ENCODE measurements at places on chromosomes 4 and X.

DNA sequence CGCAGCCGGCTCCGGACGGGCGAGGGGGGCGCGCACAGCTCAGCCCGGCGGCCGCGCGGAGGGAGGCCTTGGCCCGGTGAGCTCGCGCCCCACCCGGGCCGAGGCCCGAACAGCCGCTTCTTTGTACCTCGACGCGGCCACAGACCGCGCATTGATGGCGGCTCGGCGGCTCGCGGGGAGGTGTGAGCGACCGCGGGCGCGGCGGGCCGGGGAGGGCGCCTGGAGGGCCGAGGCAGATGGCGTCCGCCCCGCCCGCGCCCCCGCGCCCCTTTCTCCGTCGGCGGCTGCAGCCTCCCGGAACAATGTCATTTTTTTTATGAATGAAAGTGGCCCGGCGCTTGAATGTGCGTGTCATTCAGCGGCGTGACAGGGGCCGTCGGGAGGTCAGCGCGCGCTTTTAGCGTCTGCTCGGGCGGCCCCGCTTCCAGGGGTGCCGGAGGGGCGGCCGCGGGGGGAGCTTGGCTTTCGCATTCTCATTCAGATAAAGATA lies 1.8 kb downstream of the FGFR3 start:
- no peak for DNase-seq

DNA sequence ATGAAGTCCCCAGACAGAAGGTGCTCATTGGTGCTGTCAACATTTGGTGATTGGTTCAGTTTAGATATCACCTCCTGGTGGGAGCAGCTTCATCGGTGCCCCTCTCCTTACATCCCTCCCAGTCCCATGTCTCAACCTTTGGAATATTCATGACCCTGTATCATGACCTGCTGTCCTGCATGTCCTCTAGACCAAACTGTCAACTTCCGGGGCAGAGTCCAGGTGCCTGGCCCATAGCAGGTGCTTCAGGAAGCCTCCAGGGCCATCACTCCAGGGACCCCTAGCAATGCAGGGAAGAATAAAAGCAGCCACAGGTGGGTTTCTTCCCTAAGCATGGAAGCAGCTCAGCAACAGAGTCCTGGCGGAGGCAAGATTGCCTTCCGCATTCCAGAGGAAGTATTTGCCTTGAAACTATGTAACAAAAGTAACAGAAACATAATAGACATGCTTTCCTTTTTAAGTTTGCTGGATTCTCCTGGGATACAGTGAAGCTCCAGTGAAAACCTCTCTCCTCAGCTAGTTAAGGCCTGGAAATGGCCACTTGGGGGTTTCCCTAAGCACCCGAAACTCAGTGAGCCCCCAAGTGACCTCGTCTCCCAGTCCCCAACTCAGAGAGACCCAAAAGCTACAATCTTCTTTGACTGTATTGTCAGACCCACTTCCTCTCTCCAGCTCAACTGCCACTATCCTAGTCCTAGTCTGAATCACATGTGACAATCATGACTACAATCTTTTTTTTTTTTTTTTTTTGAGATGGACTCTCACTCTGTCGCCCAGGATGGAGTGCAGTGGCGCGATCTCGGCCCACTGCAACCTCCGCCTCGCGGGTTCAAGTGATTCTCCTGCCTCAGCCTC lies 1.3 kb upstream of the ATP6AP1 start:
- no peak for DNase-seq

DNA sequence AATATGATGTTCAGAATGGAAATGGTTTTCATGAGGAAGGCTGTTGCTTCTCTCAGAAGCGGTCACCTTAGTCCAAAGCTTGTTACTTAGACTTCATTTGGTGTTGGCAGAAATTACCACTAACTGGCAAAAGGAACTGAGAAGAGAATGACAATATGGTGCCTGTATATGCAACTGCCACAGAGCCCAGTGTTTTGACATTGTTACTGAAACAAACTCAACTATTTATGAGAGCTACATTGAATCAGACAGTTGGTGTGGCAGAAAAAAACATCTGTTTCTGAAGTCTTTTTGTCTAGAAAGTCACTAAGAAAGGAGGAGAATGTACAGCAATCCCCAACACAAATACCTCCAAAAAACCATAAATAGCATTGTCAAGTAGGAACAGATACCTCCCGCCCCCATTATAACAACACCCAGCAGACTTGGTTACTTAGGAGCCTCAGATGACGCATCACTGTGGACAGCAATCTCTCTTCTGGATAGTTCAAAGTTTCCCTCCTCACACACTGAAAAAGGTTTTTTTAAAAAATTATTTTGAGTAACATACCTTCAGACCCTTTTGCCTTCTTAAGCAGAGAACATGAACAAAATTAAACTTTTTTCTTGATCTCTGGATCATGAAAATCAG lies 92.2 kb downstream of the MAML3 start:
- no peak for DNase-seq

- no peak for DNase-seq
Measured at GRCh38 chrX:21606002-21606401, 52.1 kb downstream of the KLHL34 start.

GRCh38 chrX:73683236-73683859 lies 120.4 kb downstream of the CHIC1 start:
- DNase-seq, result no peak

GRCh38 chr4:174438711-174439110 lies 83.6 kb downstream of the HPGD start:
- no peak for DNase-seq

DNA sequence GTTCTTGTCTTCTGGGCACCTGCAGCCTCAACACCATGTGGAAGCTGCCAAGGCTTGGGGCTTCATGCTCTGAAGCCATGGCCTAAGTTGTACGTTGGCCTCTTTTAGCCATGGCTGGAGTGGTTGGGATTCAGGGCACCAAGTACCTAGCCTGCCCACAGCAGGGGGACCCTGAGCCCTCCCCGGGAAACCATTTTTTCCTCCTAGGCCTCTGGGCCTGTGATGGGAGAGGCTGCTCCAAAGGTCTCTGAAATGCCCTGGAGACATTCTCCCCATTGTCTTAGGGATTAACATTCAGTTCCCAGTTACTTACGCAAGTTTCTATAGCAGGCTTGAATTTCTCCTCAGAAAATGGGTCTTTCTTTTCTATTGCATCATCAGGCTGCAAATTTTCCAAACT lies 269.3 kb downstream of the NAP1L3 start:
- no peak for DNase-seq

GRCh38 chrX:130082244-130083106 lies 27.8 kb downstream of the ELF4 start:
- peak; percentile 91 for DNase-seq

DNA sequence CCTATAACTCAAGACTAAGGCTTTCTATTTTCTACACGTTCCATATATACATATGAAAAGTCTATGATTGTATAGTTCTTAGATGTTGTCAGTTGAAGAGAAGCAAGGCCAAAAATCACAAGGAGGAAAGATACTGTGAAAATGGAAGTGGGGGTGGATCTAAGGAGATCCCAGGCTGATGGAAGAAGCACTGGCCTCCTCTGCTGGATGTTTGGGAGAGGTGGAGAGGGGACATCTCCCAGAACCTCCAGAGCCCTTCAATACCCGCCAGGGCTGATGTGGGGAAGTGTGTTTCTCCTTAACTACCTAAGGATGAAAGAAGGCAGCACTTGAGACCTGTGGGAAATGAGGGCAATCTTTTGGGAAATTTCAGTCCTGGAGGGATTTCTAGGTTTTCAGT lies 67.4 kb downstream of the RASGEF1B start:
- DNase-seq, result no peak

DNA sequence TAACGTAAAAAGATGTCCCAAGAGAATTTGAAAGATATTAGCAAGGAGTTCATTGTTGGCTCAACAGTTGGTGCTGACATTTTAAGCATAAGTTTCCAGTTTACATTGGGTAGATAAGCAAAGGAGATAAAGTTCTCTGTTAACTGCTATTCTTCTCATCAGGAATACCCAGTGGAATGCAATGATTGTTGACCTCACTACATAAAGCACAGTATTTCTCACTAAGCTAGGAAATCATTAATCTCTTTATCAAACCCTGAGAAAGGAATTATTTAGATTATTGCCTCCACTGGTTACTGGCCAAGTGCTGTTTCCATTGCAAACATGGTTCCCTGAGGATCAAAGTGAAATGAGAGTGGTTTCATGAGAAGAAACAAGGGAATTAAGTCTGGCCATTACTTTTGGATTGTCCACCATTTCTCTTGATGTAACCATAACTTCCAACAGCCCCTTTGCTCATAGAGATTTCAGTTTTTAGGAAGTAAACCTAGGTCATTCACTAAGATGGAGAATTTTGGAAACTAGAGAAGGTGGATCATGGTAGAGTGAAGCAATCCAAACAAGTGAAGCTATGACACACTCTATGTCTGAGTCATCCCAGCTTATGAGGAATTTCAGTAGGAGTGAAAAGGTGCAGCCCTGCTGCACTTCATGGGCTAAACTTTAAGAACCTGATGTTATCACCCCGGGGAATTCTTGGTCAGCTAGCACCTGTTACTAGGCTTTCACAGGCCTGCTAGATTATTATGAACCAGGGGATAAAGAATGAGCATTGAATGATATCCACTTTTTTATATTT lies 163.4 kb downstream of the AREG start:
- DNase-seq, result no peak

DNA sequence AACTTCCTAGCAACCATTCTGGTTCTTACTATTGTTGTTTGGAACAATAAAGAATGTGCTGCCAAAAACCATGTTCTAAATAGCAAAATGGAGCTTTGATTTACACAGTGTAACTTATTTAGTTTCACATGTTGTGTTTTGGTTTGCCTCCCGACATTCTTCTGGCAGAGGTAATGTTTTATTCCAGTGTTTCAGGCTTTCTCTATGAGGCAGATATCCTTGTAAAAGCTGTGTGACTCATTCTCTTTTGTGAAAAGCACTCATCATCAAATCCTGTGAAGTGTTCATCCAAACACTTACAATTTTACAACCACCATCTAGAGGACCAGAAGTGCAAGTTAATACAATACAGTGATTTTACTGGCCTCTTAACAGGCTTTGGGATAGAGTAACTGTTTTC lies 219.0 kb upstream of the GIMD1 start:
- no peak for DNase-seq

GRCh38 chr4:56843421-56843899 lies 22.0 kb upstream of the SPINK2 start:
- no peak for DNase-seq

GRCh38 chr4:27692158-27692557 lies 831.5 kb downstream of the STIM2 start:
- peak; percentile 17 for DNase-seq

DNA sequence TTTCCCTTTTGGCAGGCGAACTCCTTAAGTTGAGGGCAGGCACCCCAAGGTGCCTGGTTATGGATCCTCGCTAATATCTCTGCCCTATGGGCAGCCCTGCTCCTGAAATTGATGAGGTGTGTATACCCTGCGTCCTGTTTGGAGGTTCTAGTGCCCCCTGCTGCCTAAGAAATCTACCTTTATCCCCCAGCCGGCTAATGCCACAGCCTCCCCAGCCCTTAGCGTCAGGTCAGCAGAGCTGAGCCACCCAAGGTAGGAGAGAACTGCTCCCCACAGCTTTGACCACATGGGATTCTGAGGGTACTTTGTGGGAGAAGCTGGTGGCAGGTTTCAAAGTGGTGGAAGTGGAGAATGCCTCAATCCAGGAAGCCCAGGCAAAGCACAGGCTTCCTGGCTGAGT lies 50.8 kb downstream of the ANAPC4 start:
- no peak for DNase-seq

DNA sequence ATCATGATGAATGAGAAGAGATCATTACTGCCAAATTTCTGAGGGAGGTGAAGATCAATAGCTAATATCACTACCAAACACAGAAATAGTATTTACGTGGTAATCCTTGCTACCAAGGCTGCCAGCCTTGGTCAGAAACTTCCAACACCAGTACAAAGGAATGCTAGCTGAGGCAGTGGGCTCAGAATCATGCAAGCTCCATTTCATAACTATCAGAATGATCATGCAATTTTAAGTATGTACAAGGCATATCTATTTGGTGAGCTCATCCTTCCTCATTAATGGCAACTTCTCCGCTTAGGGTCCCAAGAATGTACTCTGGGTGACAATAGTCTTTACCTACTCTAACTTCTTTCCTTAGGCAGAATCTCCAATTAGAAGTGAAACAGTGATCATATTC lies 135.0 kb downstream of the GPC3 start:
- no peak for DNase-seq

DNA sequence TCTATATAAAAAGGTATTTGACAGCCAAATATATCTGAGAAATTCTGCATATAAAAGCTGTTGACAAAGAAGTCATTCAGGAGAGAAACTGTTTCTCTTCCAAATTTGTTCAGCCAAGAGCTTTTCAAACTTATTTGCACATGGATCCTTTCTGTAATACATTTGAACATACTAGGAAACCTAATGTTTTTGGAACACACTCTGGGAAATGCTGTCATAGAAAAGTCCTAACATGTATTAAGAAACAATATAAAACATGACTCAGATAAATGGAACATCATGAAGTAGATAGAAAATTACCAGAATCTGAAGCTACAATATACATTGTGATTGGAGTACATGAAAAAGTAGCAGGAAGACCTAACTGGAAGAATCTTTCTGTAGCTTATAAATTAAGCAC lies 781.5 kb upstream of the EPHA5 start:
- DNase-seq, result no peak

DNA sequence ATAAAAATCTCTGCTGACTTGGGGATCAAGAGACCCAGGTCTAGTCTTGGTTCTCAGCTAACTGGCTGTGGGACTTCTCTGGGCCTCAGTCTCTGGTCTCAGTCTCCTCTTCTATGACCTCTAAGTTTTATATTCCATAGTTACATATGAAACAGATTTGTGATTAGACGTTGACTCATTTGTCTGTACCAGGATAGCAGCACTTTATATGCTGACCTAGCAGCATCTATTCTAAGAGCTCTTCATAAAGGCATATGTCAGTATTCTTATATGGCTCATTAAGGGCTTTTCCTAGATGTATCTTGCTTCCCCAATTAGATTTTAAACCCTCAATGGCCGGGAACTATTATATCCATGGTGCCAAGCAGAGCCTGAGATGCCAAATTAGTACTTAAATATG lies 12.7 kb downstream of the GRPR start:
- DNase-seq, result no peak

- DNase-seq, result peak; percentile 70
Measured at GRCh38 chr4:184475096-184475461, 729 bp upstream of the IRF2 start.

- no peak for DNase-seq
Measured at GRCh38 chr4:148171596-148171995, 270.6 kb downstream of the NR3C2 start.

All from DND-41 (cell line).